ENCODE measurements at places on chromosomes 1 and 21.

GRCh38 chr1:107692580-107693345, 272.2 kb downstream of the VAV3 start:
- no peak for DNase-seq

GRCh38 chr1:221076391-221076811, 197.2 kb downstream of the HLX start:
- no peak for DNase-seq

DNA sequence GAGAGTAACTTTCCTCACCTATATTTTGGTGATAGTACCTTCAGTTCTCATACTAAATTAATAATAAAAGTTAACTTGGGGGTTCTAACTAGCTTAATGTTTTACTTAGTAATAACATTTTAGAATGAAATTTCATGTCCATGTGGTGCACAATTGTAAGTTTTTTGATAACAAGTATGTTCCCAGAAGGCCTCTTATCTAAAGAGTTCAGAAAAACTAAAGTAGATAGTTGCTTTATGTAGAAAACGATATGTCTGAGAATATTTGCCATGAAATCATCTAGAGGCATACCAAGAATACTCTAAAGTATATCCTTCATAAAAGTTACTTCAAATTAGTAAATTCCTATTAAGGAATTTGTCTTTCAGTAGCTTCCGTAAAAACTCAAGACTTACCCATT, 10.2 kb upstream of the ADCY10 start:
- no peak for DNase-seq

DNA sequence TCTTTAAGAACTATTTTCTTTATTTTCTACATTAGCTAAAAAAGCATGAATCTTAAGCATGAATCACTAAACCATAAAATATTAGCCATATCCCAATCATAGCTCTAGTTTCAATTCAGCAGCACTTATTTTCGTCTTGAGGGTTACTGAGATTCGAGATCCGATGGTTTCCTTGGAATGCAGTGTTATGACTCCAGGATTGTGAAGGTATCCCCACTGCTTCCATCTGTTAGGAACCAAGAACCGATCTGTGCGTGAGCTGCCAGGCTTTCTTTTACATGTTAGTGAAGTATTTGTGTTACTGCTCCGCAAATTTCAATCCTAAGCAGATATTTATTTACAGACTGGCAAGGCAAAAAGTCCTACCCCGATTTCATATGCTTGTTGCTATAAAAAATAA, 18.8 kb downstream of the TNFRSF9 start:
- no peak for DNase-seq

DNA sequence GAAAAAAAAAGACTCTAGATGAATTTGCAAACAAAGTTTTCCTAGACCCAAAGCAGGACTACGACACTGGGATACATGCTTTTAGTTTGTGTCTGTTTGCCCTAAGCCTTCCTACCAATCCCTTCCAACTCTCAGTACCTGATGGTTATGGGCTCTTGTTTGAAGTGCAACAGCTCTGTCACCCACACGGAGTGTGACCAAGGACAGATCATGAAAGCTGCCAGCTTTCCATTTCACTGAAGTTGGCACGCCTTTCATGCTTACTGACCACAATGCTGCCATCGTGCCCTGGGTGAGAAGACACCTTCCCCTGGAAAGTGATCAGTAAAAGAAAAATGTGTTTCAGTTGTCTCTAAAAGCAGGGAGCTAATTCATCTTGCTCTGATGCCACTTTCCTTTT, 312.5 kb upstream of the PTBP2 start:
- no peak for DNase-seq

- no peak for DNase-seq
Observed at GRCh38 chr1:59733443-59734141, 81.2 kb upstream of the HOOK1 start.

DNA sequence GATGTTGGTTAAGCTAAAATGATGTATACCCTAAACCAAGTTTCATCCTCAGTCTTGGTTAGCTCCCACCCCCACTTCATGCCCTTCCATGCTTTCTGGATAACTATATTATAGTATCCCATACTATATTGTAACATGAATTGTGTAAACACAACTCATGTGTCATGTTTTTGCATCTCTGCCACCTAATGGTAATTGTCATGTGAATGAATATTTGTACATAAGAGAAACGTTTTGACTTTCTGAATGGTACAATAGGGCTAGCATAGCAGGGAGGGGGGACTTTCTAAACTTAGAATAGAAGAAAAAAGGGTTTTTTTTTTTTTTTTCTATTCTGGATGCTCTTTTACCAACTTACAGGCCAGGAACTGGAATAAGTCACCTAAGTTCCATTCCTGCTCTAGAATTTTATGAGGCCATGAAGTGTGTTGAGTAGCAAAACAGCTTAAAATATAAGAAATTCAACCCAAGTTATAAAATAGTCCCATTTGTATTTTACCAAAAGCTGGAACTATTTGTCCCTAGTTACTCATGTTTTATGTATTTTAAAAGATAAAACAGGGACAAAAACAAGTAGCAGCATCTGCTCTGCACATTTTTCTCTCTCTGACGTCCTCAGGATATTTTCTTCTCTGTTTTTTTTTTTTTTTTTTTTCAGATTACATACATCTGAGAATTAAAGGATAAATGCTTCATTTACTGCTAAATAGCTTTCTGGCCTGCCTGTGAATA, 77.4 kb downstream of the HLX start:
- DNase-seq = no peak

DNA sequence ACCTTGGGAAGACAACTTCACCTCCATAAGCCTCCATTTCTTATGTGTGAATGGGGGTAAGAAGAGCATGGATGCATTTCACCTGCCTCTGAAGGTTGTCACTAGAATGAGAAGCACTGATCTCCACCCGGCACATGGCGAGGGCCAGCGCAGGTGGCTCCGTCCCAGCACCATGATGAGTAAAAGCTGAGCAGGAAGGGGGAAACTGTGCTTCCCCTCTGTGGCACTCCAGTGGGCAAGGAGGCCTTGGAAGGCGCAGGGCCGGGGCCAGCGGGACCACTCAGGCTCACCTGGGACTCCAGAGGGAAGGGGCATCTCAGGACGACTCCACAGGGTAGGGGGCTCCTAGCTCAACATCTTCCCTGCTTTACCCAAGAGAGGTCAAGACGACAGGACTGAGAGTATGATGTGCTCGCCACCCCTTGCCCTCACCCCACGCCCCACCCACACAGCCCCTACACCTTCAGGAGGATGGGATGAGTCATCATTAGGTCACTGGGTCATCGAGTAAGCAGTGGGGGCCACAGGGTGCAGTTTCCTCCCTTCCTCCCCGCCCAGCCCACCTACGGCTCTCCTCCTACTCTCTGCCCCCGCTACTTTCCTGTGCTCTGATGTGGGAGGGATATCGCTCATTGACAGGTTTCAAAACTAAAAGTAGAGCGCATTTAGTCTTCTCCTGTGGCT, 112.1 kb downstream of the HIVEP3 start:
- no peak for DNase-seq

DNA sequence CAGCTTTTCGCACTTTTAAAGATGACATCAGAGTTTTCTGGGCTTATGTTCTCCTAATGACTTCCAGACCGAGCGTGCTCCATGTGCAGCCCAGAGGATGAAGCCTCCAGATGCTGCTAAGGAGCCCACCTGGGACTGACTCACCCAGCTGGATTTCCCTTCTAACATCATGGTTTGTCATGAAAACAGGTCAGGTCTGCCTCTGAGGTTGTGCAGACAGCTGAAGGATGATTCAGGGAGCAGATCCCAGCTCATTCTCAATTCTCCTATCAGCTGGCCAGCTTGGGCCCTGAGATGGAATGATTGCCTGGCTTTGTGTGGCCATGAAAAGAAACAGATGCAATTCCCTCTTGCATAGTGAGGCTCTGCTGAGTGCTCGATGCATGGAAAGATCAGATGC, 123.9 kb upstream of the DUSP10 start:
- DNase-seq = no peak

DNA sequence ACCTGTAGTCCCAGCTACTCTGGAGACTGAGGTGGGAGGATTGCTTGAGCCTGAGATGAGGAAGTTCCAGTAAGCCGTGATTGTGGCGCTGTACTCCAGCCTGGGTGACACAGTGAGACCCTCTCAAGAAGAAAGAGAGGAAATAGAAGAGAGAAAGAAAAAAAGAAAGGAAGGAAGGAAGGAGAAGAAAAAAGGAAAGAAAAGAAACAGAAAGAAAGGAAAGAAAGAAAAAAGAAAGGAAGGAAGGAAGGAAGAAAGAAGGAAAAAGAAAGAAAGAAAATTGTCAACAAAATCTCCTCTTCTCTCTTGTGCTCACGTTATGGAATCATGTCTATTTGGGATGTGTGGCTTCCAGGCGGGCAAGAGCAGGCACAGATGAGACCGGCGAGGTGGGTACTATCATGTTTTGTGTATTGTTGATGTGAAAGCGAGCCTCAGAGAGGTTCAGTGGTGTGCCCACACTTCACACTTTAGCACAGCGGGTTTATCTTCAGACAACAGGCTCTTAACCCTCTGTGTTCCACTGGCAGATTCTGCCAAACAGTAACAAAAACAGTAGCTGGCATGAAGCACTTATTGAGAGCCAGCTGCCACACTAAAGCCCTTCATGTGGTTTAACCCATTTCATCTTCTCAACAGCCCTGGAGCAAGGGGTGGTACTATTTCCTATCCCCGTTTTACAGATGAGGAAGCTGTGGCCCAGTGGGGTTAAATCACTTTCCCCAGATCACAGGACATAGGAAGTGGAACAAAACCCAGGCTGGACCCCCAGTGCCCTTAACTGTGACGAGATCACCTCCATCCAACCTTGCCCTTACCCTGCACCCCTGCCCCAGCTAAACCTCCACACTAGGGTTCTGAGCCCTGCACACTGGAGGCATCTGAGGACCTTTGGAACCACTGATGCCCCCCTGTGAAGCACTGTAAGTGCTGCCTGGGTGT, 94.7 kb upstream of the TARDBP start:
- no peak for DNase-seq

GRCh38 chr1:220511179-220511578, 16.8 kb upstream of the MARK1 start:
- DNase-seq = no peak

- no peak for DNase-seq
Observed at GRCh38 chr1:66770694-66771093, 18.4 kb downstream of the DYNLT5 start.

DNA sequence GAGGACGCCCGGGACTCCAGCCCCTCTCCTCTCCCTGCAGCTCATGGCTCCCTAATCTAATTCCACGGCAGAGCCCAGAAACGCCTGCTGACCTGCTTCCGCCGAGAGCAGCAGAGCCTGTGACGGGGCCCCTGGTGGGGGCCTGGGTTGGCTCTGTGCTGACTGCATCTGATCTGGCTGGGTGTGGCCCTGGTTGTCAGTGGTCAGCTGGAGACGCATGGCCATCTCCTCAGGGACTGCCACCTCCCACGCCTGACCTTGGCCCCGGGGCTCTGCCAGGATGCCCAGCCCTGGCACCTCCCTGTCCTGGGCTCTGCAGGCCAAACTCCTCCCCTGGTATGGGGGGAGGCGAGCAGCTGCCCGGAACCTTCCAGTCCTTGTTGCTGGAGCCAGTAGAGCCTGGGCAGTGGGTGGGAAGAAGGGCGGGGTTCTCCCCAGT, 1.1 kb upstream of the PLCH2 start:
- no peak for DNase-seq
